ENCODE measurements at places on chromosomes 7 and 10. TPM values are rescaled to one million over a fixed set of nuclear protein-coding genes. Genes with fewer than 3 reads are reported as not detected.

DNA sequence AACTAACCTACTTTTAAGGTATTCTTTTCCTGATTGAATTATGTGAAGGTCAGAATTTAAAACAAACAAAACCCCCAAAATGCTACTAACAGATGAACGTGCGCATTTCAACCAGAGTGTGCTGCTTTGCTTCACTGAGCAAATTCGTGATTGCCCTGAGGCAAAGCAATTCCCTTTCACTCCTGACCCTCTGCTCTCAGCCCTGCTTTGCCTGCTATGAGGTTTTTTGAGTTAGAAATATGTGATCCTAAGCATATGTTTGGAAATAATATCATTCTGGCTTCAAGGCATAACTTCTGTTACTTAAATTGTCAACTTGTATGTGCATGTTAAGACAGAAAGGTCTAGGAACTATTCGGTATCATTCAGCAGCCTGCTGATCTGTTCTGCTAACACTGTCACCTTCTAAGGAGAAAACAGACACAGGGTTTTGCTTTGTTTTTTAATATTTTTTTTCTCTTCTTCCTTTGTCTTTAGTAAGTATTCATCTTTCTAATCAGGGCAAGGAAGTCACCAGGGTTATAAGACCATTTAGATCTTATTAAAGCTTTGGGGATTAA lies 124.2 kb downstream of the GNAT3 start:
- no peak for DNase-seq

The SNCG gene
- total RNA-seq = 21.4 TPM

DNA sequence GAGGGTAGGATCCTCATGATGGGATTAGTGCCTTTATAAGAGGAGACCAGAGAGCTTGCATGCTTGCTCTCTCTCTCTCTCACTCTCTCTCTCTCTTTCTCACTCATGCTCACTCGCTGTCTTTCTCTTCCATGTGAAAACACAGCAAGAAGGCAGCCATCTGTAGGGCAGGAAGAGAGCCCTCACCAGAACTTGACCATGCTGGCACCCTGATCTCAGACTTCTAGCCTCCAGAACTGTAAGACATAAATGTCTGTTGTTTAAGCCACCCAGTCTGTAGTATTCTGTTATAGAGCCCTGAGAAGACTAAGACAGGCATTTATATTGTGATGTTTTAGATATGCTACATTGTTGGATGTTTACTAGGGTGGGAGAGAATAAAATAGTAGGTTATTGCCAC lies 43.4 kb upstream of the MTPN start:
- DNase-seq = no peak

The ORC5 gene
- 8.0 TPM for total RNA-seq

The AASS gene
- 31.7 TPM for total RNA-seq

GRCh38 chr10:127353544-127353943 lies 157.2 kb upstream of the INSYN2A start:
- DNase-seq = no peak

Data from heart right ventricle (tissue), 16 donors.